EL (cell line): ENCODE measurements at places on chromosomes 6 and 20.

DNA sequence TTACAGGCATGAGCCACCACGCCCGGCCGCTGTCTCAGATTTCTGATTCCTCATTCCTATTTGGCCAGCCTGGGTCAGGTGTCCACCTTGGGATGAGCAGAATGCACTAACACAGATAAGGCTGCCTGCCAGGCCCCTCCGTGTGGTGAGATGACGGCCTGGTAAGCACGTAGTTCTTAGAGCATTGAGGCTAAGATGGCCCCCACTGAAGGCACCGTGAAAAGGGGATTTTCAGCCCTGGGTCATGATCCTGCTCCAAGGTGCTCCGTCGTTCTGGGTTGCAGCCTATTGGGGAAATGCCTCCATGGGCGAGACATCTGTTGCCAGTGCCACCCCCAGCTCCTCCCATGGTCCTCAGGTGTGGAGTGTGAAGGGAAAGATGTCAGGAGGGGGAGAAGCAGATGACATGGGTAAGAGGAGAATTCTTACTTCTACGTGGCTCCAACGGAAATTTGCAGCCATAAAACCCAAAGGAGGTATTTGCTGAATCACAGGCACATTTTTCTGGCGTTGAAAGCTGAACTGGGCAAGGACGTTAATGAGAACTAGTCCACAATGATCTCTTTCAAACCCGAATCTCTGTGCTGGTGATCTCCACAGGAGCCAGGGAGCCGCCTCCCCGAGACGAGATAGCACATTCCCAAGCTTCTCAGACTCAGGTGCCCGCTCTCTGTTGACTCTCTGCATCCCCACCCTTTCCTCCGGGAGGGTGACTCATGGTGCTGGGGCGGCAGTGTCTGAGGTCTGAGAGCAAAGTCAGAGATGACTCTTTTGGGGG, 34.0 kb upstream of the BMP6 start:
- DNase-seq = peak; percentile 72

- no peak for DNase-seq
Observed at GRCh38 chr6:166637812-166638572, 10.9 kb upstream of the RPS6KA2 start.

- DNase-seq = peak; percentile 52
Observed at GRCh38 chr6:8825726-8826125, 390.4 kb upstream of the SLC35B3 start.

DNA sequence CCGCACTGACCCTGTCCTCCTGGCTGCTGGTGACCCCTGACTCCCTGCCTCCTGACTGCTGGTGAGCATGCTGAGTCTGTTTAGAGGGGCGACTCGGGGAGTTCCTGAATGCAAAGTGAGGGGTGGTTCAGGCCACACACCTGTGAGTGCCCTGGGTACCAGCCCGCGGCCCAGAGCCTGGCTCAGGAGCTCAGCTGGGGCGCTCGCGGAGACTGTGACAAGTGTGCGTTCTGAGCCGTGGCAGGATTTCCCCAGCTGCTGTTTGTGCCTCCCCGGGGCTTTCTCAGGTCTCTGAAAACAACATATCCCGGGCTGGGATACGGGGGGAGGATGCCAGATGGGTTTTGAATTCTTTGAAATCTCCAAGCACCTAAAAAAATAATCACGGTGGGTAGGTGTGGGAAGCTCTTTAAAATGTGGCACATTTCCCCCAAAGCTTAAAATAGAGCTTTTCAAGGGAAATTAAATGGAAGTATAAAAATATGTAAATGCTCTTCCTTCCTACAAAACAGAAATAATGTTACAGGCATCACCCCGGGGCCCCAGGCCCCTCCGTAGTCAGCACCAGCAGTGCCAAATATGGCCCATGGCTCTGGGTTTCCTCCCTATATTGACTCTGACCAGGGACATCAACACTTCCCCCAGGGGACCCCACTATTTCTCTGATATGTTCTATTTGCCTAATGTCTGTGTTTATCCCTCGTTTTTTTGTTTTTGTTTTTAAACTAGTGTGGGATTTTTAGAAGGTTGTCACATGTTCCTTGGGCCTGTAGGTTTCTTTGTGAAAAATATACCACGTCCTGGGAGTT, 49.9 kb upstream of the TAGAP start:
- DNase-seq = no peak

- DNase-seq = no peak
Observed at GRCh38 chr20:33622705-33623365, 39.3 kb upstream of the C20orf144 start.

DNA sequence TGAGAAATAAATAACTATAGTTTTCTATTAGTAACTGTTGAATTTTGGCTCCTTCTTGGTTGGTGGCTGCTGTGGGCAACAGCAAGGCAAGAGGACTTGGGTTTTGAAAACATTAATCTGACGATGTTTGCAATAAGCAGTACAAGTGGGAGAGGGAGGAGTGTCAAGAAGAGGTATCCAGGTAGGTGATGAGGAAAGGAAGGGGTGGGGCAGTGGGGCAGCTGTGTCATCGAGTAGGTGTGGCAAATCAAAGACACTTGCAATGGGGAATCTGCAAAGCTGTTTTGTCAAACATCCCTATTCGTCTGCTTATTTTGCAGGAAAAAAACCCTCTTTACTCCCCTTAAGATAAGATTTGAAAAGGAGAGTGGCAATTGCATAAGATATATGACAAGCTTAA, 171.9 kb upstream of the MAP3K7 start:
- no peak for DNase-seq

DNA sequence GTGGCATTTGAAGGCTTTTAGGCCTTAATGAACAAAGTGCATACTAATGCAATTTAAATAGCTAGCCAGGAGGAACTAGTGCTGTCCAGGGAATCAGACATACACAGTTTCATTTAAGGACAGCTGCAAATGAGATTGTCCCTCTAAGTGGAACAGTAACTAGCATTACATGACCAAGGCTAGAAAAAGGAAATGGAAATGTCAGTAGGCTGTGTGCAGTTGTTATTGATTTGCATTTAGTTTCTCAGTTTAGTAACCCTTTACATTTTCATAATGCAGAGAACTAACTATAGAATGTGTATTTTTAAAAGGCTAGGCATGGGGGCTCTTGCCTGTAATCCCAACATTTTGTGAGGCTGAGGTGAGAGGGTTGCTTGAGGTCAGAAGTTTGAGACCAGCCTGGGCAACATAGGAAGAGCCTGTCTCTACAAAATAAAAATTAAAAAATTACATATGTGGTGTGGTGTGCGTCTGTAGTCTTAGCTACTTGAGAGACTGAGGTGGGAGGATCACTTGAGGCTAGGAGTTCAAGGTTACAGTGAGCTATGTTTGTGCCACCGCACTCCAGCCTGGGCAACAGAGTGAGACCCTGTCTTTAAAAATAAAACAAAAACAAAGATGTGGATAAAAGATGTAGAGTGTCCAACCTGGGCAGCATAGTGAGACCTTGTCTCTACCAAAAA, 468.0 kb downstream of the UTRN start:
- no peak for DNase-seq

DNA sequence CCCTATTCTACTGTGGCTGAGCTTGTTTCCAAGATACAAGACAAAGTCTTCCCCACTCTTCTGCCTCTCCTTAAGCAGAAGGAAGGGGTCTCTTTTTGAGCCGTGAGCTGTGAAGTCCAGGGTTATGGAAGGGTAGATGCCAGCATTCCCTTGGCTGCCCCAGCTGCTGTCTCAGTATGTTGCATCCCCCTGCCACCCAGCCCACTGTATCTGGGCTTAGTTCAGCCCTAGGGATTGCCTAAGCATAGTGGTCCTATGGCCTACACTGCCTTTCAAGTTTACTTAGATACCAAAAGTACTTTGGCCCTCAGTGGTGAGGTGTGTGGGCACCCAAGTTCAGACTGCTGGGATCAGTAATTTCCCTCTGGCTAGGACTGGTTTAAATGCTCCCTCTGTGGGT, 421.9 kb upstream of the KHDRBS2 start:
- no peak for DNase-seq

- DNase-seq = no peak
Observed at GRCh38 chr6:105626295-105627158, 223.6 kb upstream of the PREP start.

DNA sequence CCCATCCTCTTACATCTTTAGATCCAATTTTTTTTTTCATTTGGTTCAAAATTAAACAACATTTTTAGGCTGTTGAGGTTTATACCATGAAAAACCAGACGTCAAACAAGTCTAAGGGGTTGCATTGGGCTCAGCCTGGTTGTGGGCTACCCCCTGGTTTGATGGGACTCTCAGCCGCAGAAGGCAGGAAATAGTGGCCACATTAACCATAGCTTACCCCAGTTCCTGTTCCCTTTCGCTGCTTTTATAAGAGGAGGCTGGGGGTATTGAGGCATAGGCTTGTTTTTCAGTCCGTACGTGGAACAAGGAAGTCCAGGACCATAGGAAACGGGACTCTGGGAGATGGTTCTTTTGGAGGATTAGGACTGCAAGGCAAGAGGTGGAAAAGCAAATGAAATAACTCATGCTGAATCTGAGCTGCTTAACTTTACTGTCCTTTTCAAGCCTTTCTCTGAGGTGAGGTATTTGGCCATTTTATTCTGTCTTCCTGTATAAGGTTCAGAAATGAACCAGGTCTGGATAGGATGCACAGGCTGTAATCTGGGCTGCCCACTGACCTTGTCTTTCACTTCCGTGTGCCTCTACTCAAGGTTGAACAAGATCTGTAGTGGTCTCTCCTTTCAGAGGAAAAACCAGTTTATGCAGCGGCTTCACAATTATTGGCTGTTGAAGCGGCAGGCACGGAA, 7.7 kb downstream of the BRPF3 start:
- DNase-seq = no peak

DNA sequence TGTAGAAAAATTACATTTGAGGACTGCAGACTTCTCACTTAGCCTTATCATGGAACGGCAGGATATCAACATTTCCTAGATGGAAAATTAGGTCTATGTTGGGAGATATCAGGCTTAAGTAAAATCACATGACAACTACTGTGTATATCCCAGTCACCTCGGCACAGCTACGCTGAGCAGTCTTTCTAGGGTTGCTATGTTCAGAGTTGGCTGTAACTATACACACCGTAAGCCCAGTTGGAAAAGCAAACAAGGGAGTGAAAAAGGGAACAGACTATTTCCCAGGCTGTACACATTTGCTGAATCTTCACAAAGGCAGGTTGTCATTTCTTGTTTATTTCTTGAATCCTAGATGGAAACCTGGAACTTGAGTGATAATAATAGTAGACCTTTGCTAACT, 80.7 kb upstream of the PTPRK start:
- no peak for DNase-seq

DNA sequence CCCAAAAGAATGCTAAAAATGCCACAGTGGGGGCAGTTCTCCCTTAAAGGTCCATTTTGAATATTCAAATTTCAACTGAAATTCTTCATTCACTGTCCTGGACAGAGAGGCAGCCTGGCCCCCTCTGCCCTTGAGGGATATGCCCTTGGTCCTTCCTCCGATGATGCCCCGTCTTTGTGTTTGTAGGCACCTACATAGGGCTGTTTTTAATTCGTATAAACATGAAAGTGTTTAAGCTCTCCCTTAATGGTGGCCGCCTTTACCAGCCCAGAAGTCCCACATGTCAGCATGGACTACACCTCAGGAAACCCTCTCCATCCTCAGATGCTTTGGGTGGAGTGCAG, 70.2 kb downstream of the SSR1 start:
- DNase-seq = no peak

DNA sequence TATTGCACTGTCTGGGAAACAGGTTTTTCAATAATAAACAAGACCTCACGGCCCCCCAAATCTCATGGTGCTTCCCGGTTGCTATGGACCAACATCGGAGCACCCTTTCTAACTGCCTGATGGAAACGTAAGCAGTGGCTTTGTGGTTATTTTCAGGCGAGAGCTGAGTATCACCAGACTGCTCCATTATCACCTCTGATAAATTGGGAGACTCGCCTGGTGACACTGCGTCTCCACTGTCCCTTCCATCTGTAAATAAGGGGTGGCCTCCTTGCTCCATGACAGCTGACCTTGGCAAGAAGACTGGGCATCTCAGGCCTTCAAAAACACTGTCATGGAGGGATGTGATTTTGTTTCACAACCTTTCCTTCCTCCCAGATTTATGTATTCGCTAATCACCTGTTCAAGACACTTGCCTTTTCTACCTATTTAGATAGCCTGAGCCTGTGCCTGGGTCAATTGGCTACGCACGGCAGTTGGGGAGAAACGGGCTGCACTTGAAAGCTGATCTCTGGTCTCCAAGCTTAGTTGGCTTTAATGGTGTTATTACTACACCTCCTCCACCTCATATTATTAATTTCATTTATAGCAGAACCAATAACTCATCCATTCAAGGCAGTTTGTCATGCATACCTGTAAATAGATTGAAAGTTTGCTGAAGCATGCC, 17.7 kb upstream of the CDH4 start:
- DNase-seq = no peak

- no peak for DNase-seq
Observed at GRCh38 chr20:59165891-59166709, 2.5 kb downstream of the ZNF831 start.

GRCh38 chr20:47499053-47499452, 2.6 kb upstream of the NCOA3 start:
- DNase-seq = no peak

- DNase-seq = no peak
Observed at GRCh38 chr6:35728683-35729678, 7.9 kb upstream of the ARMC12 start.

GRCh38 chr6:12693122-12693521, 23.4 kb upstream of the PHACTR1 start:
- no peak for DNase-seq

DNA sequence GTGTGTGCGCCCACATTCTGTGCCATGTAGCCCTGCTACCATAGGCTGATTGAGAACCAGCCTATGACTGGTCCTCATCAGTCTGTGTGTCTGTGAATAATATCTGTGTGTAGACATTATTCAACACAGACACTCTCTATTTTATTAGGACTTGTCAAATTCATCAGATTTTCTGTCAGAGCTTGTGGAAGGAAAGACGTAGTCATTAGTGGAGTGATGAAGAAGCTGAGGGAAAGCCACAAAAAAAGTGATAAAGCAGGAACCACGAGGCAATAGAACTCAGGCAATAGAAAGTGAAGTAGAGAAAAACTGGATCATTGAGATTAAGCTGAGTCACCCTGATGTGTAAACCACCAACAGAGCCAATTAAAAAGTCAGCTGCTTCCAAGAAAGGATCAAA, 122.2 kb upstream of the MARCKS start:
- DNase-seq = no peak

GRCh38 chr6:161044335-161044734, 52.8 kb downstream of the MAP3K4 start:
- DNase-seq = no peak

DNA sequence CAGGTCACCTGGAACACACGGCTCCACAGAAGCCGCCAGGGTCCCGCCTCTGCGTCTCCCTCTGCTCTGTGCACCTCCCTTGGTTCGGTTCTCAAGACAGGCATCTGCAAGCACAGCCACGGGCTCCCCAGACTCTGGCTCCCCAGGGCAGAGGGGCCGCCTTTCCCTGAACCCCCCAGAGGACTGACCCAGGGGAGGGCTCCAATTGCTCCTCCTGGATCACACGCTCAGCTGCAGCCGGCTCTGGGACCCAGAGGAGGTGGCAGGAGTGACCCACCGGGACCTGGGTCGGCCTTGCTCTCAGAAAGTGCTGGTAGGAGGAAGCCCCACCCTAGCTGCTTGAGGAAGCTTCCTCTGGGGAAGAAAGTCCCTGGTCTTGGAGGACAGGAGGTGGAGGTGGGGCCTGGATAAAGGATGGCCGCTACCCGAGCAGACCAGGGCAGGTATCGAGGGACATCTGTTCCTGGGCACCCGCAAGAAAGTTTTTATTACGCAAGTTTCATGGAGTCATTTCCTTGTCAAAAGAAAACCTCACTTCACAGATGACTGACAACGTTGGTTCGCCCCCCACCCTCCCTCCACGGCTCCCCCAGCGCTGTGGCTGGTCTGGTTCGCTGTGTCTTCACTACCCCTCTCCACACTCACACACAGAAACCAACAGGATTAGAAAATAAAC, 103.9 kb upstream of the AFDN start:
- no peak for DNase-seq
